Activated T-helper 1 cell treated with anti-CD3 and anti-CD28 coated beads, Interleukin-12 subunit alpha, Interleukin-12 subunit beta, Interleukin-2, Interleukin-4 antibody, amounts not matched to agents 30 ng/mL and 10 ng/mL and 1 ng/mL, durations not matched to agents 14 hours and 24 hours and 36 hours (primary cell): ENCODE measurements at places on chromosomes 7 and 10.

DNA sequence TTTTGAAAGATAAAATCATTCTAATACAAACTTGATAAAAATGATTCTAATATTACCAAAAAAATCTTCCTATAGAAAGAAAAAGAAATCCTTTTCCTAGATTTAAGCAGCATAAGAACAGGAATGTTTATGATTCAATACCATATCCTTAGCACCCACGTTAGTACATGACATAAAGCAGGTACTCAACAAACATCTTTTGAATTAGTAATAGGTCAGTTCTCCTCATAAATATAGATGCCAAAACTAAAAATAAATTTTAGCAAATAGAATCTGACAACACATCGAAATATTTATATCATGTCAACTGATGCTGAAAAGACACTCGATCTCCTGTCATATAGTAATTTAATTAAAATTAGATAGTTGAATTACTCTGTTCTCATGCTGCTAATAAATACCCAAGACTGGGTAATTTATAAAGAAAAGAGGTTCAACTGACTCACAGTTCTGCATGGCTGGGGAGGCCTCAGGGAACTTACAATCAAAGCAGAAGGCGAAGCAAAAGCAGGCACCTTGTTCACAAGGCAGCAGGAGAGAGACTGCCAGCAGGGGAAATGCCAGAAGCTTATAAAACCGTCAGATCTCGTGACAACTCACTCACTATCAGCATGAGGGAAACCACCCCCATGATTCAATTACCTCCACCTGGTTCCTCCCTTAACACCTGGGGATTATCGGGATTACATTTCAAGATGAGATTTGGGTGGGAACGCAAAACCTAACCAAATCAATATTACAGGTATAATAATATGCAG, 191.8 kb downstream of the HTR7 start:
- H3K27ac ChIP-seq: no peak overlapping the region
- no peaks in the 10 kb centered on the region for H3K27me3 ChIP-seq
- no peaks in the 10 kb centered on the region for H3K36me3 ChIP-seq
- DNase-seq: no peak
- H3K4me3 ChIP-seq: no peak overlapping the region
- no peaks in the 10 kb centered on the region for H3K4me1 ChIP-seq

- peaks cover 42% of the 10 kb centered on the region for H3K4me1 ChIP-seq
- H3K36me3 ChIP-seq: peaks cover 3% of the 10 kb centered on the region
- peak overlapping the region; percentile 24 for H3K27ac ChIP-seq
- H3K4me3 ChIP-seq: peak overlapping the region; percentile 83
- DNase-seq: no peak
Measured at GRCh38 chr7:2037808-2038522, 194.8 kb downstream of the MAD1L1 start.

GRCh38 chr7:34622771-34623250, 35.2 kb upstream of the NPSR1 start:
- no peak overlapping the region for H3K27ac ChIP-seq
- H3K27me3 ChIP-seq: no peaks in the 10 kb centered on the region
- no peaks in the 10 kb centered on the region for H3K36me3 ChIP-seq
- H3K4me1 ChIP-seq: no peaks in the 10 kb centered on the region
- H3K4me3 ChIP-seq: no peak overlapping the region

GRCh38 chr7:12221414-12221813, 10.3 kb downstream of the TMEM106B start:
- H3K4me3 ChIP-seq: no peak overlapping the region
- H3K27me3 ChIP-seq: no peaks in the 10 kb centered on the region
- no peak overlapping the region for H3K27ac ChIP-seq

GRCh38 chr7:79317728-79318127, 135.7 kb downstream of the MAGI2 start:
- no peaks in the 10 kb centered on the region for H3K4me1 ChIP-seq
- H3K36me3 ChIP-seq: no peaks in the 10 kb centered on the region
- no peak for DNase-seq
- H3K27me3 ChIP-seq: no peaks in the 10 kb centered on the region
- no peak overlapping the region for H3K27ac ChIP-seq

DNA sequence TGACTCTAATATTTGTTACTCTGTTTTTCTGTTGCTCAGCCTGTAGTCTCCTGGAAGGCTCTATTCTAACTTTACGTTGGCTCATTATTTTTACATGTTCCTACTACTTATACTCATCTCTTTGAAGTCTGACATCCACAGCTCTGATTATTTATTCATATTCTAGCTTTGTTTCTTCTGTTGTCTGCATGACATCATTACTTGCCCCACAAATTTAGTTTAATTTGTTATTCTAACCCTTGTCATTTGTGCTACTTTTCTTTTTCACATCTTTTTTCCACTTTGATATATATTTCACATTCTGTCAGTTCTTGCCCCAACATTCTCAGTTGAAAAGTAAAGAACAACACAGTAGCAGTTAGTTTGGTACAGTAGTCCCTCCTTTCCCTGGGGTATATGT, 51.1 kb downstream of the KMT2E start:
- H3K4me3 ChIP-seq: no peak overlapping the region
- peaks cover 36% of the 10 kb centered on the region for H3K36me3 ChIP-seq
- H3K27ac ChIP-seq: peak overlapping the region; percentile 5

GRCh38 chr7:75639886-75640190, 98.9 kb downstream of the HIP1 start:
- no peak overlapping the region for H3K27ac ChIP-seq
- DNase-seq: no peak

DNA sequence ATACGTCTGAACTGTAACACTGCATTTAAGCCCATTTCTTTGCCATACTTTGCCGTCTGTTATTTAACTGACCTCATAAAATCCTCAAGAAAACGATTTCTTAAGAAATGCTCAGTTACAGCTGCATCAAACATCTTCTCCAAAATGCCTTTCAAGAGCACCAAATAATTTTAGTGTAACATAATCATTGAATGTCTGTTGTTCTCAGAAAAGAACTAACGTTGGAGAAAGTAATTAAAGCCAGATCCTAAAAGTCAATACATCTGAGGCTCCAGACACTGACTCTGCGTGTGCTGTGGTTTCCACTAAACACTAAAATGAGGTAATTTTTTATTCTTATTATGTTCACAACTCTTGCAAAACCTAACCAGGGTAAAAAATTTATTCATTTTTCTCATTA, 63.7 kb upstream of the LRRC17 start:
- H3K36me3 ChIP-seq: no peaks in the 10 kb centered on the region
- H3K27me3 ChIP-seq: peaks cover 6% of the 10 kb centered on the region
- no peak for DNase-seq
- no peaks in the 10 kb centered on the region for H3K4me1 ChIP-seq
- H3K4me3 ChIP-seq: no peak overlapping the region
- no peak overlapping the region for H3K27ac ChIP-seq

DNA sequence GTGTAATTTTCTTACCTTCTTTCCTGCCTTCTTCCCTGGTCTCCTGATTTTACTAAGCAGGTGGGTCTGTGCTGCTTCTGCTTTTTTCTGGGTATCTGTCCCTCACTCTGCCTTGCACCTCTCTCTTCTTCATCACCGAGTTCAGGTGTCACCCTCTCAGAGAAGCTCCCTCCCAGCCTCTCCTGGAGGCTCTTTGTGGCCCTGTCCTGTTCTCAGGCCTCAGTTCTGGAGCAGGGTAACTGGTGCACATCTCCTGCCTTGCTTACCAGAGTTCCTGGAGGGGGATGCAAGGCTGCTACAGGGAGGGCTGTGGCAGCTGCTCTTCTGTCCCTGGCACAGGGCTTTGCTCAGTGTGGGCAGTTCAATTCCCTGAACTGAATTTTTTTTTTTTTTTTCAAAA, 66.1 kb downstream of the RBM33 start:
- no peak overlapping the region for H3K4me3 ChIP-seq
- H3K4me1 ChIP-seq: peaks cover 17% of the 10 kb centered on the region
- H3K27ac ChIP-seq: no peak overlapping the region
- H3K27me3 ChIP-seq: no peaks in the 10 kb centered on the region

DNA sequence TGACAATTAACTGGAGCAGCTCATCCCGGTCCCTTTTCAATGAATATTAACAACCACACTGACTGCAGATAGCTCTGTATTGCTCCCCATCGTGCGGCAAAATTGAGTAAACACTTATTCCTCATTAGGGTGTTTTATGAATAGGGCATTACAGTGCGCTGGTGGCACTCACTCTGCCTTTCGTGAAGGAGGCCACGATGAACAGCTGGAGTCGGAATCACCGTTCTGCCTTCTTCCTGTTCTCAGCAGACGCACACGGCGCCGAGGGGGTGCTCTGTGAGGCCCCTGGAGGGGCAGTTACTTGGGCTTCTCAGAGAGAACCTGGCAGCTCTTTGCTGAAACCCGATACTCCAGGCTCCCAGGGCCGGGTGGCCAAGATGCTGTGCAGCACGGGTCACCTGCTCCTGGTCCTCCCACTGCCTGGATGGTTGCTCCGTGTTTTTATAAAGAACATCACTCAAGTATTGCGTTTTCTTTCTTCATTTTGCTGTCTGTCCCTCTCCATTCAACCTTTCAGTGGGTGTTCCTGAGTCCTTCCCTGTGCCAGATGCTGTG, 241.9 kb downstream of the GLRX3 start:
- no peaks in the 10 kb centered on the region for H3K4me1 ChIP-seq
- no peaks in the 10 kb centered on the region for H3K36me3 ChIP-seq
- H3K27me3 ChIP-seq: no peaks in the 10 kb centered on the region
- DNase-seq: no peak
- no peak overlapping the region for H3K27ac ChIP-seq

DNA sequence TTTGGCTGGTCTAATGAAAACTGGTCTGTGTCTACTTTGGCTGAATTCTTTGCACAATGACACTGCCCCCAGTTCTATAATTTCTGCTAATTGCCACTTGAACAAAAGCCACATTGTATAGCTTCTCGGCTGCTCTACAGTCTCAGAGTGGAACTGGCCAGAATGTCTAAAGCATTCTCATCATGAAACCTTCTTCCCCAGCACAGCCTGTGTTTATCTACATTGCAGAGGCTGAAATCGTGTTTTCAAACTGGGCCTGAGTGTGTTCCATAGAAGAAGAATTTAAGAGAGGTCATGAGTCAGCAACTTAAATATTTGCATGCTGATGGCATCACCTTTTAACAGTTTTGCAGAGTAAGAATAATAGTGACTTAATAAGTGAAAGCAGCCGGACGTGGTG, 177.2 kb downstream of the BUB3 start:
- no peaks in the 10 kb centered on the region for H3K27me3 ChIP-seq
- no peaks in the 10 kb centered on the region for H3K4me1 ChIP-seq
- H3K27ac ChIP-seq: no peak overlapping the region
- H3K36me3 ChIP-seq: no peaks in the 10 kb centered on the region
- no peak for DNase-seq

- H3K4me3 ChIP-seq: no peak overlapping the region
- H3K27me3 ChIP-seq: peaks cover 39% of the 10 kb centered on the region
- no peaks in the 10 kb centered on the region for H3K36me3 ChIP-seq
- H3K4me1 ChIP-seq: peaks cover 14% of the 10 kb centered on the region
Measured at GRCh38 chr10:113382691-113383090, 170.2 kb upstream of the HABP2 start.

GRCh38 chr7:42534441-42534840, 297.4 kb upstream of the GLI3 start:
- no peak overlapping the region for H3K27ac ChIP-seq
- no peaks in the 10 kb centered on the region for H3K36me3 ChIP-seq
- H3K4me1 ChIP-seq: no peaks in the 10 kb centered on the region
- H3K4me3 ChIP-seq: no peak overlapping the region

GRCh38 chr10:45417746-45418145, 43.7 kb downstream of the ALOX5 start:
- peak overlapping the region; percentile 64 for H3K27ac ChIP-seq
- H3K4me3 ChIP-seq: peak overlapping the region; percentile 82

- peak overlapping the region; percentile 92 for H3K4me3 ChIP-seq
- peaks cover 8% of the 10 kb centered on the region for H3K4me1 ChIP-seq
- no peak for DNase-seq
- H3K27ac ChIP-seq: peak overlapping the region; percentile 80
- H3K36me3 ChIP-seq: peaks cover 12% of the 10 kb centered on the region
- H3K27me3 ChIP-seq: no peaks in the 10 kb centered on the region
Measured at GRCh38 chr10:70145166-70145665, 1.3 kb downstream of the TYSND1 start.

DNA sequence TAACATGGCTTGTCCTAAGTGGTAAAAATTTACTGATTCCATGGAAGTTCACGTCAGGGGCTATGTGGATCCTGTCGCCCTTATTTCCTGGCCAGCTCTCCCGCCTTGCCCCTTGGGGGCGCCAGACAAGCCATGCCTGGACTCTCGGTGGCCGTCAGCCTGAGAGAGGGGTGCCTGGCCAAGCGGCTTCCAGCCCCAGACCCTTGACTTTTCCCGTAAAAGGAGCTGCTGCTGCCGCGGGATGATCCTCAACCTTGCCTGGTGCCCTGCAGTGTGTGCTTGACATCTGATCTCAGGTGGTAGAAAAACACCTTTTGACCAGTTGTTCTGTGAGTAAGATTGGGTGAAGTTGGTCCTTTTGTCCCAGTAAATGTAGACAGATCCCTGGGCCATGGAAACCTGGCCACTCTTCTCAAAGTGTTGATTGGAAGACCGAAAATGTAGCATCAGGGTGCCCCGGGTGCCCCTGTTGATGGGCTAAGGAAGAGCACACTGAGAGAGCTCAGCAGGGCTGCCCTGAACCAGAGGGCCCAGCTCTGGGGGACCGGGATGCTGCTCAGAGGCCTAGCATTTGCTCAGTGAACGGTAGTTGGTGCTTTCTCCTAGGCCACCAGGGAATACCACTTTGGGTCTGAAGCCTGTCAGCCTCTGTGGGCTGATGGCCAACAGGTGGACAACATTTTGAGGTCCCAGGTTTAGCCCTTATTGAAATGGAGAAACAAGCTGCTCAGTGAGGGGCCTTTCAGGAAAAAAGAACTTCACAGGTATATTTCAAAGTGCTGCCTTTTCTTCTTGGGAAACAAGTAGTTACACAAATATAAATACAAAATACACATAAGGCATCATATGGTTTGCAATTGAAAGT, 162.5 kb downstream of the LRMDA start:
- H3K4me1 ChIP-seq: no peaks in the 10 kb centered on the region
- H3K27ac ChIP-seq: no peak overlapping the region
- DNase-seq: no peak
- no peak overlapping the region for H3K4me3 ChIP-seq
- H3K27me3 ChIP-seq: peaks cover 2% of the 10 kb centered on the region
- no peaks in the 10 kb centered on the region for H3K36me3 ChIP-seq

DNA sequence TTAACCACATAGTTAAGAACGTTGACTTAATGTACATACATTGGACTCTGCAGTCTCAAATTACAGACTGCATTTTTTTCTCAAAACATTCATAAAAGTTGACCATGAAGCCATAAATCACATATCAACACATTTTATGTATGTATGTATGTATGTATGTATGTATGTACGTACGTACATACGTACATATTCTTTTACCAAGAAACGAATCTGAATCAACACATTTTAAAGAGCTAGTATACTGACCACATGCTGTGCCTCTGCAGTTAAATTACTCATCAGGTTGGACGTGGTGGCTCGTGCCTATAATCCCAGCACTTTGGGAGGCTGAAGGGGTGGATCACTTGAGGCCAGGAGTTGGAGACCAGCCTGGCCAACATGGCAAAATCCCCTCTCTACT, 105.8 kb downstream of the GPR158 start:
- DNase-seq: no peak
- H3K4me1 ChIP-seq: no peaks in the 10 kb centered on the region
- H3K36me3 ChIP-seq: no peaks in the 10 kb centered on the region
- no peaks in the 10 kb centered on the region for H3K27me3 ChIP-seq
- no peak overlapping the region for H3K27ac ChIP-seq

- DNase-seq: no peak
- no peak overlapping the region for H3K27ac ChIP-seq
- no peak overlapping the region for H3K4me3 ChIP-seq
- no peaks in the 10 kb centered on the region for H3K27me3 ChIP-seq
- H3K4me1 ChIP-seq: peaks cover 17% of the 10 kb centered on the region
- H3K36me3 ChIP-seq: no peaks in the 10 kb centered on the region
Measured at GRCh38 chr7:13912715-13913278, 76.7 kb downstream of the ETV1 start.
